Kidney epithelial cell (primary cell): ENCODE measurements at places on chromosomes 5 and 9. TPM values are rescaled to one million over a fixed set of nuclear protein-coding genes. Genes with fewer than 3 reads are reported as not detected.

The FAM120AOS gene
- total RNA-seq, result 41.7 and 51.0 TPM in 2 replicates

The NRG2 gene
- 0.07 TPM in 1 of 2 replicates, not detected in the other for total RNA-seq

The TSC1 gene
- 31.3 and 31.7 TPM in 2 replicates for total RNA-seq

The BTNL8 gene
- not detected in 2 replicates for total RNA-seq

GRCh38 chr9:69027355-69028097 is 8.0 kb upstream of the FXN start:
- no peak for DNase-seq

DNA sequence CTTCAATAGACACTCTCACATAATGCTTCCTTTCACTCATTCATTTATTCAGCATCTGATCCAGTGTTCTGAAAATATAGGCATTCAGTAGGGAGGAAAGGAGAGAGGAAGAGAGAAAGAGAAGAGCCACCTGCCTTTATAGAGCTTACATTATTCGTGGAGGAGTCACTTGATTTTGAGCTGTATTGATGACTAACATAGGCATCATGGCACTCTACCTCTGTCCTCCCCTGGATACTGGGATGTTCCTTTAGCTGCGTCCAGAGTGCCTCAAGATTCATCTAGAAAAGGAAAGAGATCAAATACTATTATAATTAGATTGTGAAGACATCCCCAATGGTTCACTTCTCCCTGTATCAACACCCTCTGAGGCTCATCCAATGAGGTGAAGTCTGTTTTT is 345.1 kb downstream of the SPATA31D1 start:
- DNase-seq, result no peak

GRCh38 chr9:79604149-79604548 is 32.4 kb downstream of the TLE4 start:
- DNase-seq, result no peak

DNA sequence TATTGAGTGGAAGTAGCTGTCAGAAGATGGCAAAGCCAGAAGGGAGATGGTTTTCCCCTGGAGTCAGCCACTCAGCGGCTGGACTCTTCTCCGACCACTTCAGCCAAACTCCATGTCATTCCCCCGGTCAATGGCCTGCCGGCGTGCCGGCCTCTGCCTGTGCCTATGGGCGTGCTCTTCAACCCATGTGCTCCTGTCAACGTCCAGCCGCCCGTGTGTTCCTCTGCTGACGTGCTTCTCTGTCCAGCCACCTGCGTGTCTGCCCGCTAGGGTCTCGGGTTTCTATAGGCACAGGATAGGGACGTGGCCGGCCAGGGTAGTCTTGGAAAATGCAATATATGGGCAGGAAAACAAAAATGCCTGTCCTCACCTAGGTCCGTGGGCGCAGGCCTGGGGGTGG is 77.7 kb upstream of the RUFY1 start:
- no peak for DNase-seq

- DNase-seq, result no peak
Measured at GRCh38 chr5:82073179-82073578, 101.4 kb downstream of the ATG10 start.

DNA sequence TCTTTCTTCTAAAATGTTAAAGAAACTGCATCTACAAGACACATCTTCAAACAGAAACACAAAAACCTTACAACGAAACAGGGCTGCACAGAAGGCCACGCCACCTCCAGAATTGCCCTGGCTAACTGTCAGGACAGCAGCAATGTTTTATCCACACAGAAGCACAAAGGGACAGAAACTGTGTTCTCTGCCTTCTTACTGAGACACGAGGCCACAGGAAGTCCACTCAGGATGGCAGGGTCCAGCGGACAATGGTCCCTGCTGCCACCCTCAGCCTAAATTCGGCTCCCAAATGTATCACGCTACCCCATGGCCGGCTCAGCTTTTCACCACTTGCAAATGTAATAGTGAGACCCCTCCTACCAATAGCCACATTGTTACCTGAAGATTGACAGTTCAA is 159.8 kb upstream of the PHYKPL start:
- DNase-seq, result no peak
